ENCODE measurements at places on chromosomes 7 and 10.
A peak's percentile ranks its signal among the peaks of the same experiment; 100 is the strongest.

- no peak for DNase-seq
These were observed 101.4 kb downstream of the FAM107B start for GRCh38 chr10:14673189-14673861.

GRCh38 chr10:2761311-2761710, 306.0 kb upstream of the PFKP start:
- no peak for DNase-seq

- peak; percentile 21 for DNase-seq
These were observed 139.0 kb upstream of the MKLN1 start for GRCh38 chr7:131188367-131189339.

GRCh38 chr10:123564631-123565030, 101.5 kb upstream of the GPR26 start:
- no peak for DNase-seq

DNA sequence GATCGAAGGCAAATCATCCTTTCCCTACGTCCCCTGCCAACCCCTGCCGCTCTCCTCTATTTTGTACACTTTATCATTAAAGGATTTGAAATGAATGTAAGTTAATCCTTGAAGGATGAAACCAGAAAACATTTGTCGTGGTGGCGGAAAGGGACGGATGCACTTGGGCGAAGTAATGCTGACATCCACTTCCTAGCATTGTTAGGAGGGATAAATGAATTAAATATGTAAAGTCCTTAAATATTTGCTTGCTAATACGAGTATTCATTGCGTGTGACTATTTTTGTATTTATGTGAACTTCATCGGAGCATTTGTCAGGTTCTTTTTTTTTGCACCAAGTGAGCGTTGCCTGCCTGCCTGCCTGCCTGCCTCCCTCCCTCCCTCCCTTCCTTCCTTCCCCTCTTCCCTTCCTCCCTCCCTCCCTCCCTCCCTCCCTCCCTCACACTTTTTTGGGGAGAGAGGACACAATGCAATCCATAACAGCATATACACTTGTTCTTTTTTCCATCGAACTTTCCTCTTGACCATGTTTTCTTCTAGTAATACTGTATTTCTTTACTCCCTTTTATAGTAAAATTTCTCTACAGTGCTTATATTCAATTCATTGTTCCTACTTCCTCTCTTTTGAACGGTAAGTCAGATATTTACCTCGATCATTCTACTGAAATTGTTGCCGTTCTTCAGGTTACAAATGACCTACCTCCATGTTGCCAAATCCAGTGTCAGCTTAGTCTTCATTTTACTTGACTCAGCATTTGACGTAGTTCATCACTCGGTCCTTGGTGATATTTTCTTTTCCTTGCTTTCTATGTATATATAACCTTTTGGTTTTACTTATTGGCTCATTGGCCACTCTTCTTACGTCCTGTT, 831 bp downstream of the CCDC7 start:
- no peak for DNase-seq

DNA sequence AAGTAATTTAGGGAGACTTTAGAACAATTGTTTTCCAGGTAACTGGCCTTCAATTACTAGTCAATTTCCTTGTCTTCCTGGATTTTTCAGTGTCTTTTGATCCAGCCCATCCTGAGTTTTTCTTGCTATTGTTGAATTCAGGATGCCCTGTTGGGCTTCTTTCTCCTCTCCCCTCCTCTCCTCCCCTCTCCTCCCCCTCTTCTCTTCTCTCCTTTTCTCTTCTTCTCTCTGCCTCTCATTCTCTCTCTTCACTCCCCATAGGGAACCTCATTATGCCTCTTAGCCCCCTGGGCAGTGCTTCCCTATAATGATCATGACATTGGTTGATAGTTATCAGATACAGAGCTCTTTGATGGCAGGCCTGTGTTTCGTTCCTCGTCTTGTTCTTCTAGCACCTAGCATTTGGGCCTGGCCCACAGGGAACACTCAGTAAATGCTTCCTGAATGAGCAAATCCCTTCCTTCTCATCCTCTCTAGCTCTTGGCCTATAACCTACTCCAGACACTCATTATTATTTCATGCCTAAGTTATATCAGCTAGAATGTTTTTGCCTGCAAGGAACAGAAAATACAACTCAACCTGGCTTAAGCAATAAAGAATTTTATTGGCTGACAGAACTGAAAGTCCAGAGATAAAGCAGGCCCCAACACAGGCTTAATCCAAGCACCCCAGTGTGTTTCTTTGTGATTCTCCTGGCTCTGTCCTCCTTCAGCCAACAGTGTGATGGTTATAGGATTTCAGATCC, 56.8 kb downstream of the CACNB2 start:
- no peak for DNase-seq

Measured in naive thymus-derived CD8-positive, alpha-beta T cell (primary cell).